ENCODE measurements at places on chromosomes 2 and 18.

- no peaks in the 10 kb centered on the region for H3K4me1 ChIP-seq
- no peak overlapping the region for H3K27ac ChIP-seq
- no peaks in the 10 kb centered on the region for H3K36me3 ChIP-seq
- H3K4me3 ChIP-seq = no peak overlapping the region
- no peaks in the 10 kb centered on the region for H3K27me3 ChIP-seq
Measured at GRCh38 chr2:234401426-234401825, 95.5 kb downstream of the ARL4C start.

DNA sequence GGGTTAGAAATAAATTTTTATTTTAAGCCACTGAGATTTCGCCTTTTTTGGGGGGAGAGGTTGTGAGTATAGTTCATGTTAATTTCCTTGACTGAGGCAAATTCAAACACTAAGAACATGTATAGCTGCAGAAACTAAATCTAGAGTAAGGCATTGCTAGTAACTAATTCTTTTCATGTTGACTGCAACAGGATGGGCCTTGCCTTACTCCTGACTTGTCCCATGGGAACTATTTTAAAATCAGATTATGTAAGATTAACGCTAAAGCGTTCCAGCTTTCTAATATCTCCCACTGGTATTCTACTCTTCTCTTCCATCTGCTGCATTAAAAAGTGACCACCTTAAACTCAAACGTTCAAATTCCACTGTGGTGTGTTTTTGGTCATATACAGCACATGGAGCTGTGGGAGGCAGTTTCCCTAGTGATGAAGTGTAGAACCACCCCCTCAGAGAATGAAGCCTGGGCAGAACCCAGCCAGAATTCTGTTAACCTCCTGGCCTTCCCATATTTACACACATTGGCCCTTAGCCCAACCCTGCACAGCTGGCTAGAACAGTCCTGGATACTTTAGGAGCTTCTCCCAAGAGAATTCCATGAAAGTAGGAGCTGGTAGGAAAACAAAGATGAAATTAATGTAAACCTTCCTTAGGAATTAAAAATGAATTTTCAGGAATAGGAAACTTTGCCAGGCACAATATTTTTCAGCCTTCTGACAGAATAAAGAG is 687.8 kb downstream of the SLC4A3 start:
- no peak overlapping the region for H3K4me3 ChIP-seq
- no peaks in the 10 kb centered on the region for H3K4me1 ChIP-seq
- no peak for DNase-seq
- no peaks in the 10 kb centered on the region for H3K27me3 ChIP-seq
- H3K36me3 ChIP-seq = no peaks in the 10 kb centered on the region

GRCh38 chr2:186716899-186717298 is 23.0 kb downstream of the FAM171B start:
- DNase-seq = no peak
- no peaks in the 10 kb centered on the region for H3K27me3 ChIP-seq
- no peaks in the 10 kb centered on the region for H3K4me1 ChIP-seq
- no peak overlapping the region for H3K4me3 ChIP-seq

DNA sequence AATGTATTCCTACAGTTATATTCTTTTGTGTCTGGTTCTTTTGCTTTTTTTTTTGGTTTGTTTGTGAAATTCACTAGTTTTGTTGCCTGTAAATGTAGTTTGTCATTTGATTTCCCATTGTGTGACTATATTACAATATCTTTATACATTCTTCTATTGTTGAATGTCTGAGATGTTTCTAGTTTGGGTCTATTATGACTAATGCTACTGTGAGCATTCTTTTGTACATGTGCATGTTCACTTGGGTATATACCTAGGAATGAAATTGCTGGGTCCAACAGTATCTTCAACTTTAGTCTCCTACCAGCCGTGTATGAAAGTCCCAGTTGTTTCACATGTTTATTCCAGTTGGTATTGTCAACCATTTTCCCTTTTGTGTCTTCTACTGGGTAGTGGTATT is 112.7 kb upstream of the RBMS1 start:
- H3K27ac ChIP-seq = no peak overlapping the region
- no peaks in the 10 kb centered on the region for H3K4me1 ChIP-seq
- H3K4me3 ChIP-seq = no peak overlapping the region

- peaks cover 42% of the 10 kb centered on the region for H3K36me3 ChIP-seq
- H3K4me1 ChIP-seq = peaks cover 74% of the 10 kb centered on the region
- H3K27ac ChIP-seq = no peak overlapping the region
- H3K4me3 ChIP-seq = no peak overlapping the region
- no peaks in the 10 kb centered on the region for H3K27me3 ChIP-seq
Measured at GRCh38 chr2:159716857-159717256, 4.6 kb downstream of the MARCHF7 start.

DNA sequence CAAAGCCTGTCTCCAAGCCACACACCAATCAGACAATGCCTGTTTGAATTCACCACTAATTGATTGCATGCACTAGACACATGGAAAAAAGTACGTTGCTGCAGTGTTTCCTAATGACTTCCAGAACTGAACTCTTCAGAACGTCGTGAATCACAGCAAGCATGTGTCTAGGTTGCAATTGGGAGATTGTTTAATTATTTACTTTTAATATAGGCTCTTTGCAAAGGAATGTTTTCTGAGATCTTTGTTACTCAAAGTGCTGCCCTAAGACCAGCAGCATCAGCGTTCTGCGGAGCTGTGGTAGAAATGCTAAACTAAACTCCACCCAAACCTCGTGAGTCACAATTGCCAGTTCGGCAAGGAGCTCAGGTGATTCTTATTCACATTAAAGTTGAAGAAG is 52.7 kb upstream of the CCDC68 start:
- H3K4me3 ChIP-seq = no peak overlapping the region
- no peaks in the 10 kb centered on the region for H3K4me1 ChIP-seq
- no peaks in the 10 kb centered on the region for H3K27me3 ChIP-seq
- no peak overlapping the region for H3K27ac ChIP-seq

- H3K27ac ChIP-seq = no peak overlapping the region
- H3K36me3 ChIP-seq = no peaks in the 10 kb centered on the region
- H3K27me3 ChIP-seq = no peaks in the 10 kb centered on the region
- no peaks in the 10 kb centered on the region for H3K4me1 ChIP-seq
- no peak overlapping the region for H3K4me3 ChIP-seq
Measured at GRCh38 chr2:187034434-187034833, 185.5 kb upstream of the ZSWIM2 start.

- H3K4me1 ChIP-seq = peaks cover 15% of the 10 kb centered on the region
- H3K4me3 ChIP-seq = peak overlapping the region; percentile 65
- DNase-seq = no peak
- peaks cover 24% of the 10 kb centered on the region for H3K36me3 ChIP-seq
- H3K27me3 ChIP-seq = no peaks in the 10 kb centered on the region
Measured at GRCh38 chr2:105338020-105338385, 663 bp downstream of the C2orf49 start.

DNA sequence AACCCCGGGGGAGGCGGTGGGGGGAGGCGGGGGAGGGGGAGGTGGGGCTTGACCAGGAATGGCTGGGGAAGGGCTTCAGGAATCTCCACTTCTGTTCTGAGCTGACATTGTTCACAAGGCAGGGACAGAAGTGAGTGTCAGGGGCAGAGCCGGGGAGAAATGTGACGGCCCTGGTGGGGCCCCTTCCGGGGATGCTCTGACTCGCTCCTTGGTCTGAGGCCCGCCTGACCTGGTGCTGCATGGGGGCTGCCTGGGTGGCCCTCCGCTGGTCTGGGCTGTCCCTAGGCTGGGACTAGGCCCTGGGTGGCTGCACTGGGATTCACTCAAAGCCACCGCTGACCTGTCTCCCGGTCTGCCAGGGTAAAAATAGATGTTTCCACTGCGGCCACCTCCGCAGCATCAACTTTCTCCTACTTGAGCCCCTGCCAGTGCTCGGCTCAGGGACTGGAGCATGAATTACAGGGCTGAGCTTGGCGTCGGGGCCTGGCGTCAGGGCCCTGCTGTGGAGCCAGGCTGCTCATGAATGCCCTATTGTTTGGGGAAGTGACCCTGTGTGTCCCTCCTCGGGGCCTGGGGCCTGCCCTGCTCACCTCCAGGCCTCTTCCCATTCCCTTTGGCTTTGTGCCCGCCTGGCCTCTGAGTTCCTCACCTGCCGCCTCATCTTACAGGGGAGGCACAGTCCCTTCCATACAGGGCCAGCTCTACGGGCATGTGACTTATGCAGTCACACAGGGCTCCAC is 247.5 kb downstream of the DYSF start:
- H3K36me3 ChIP-seq = no peaks in the 10 kb centered on the region
- H3K27ac ChIP-seq = peak overlapping the region; percentile 70
- H3K4me1 ChIP-seq = peaks cover 16% of the 10 kb centered on the region

- no peaks in the 10 kb centered on the region for H3K4me1 ChIP-seq
- H3K27me3 ChIP-seq = no peaks in the 10 kb centered on the region
- no peak overlapping the region for H3K4me3 ChIP-seq
- no peak overlapping the region for H3K27ac ChIP-seq
- no peak for DNase-seq
Measured at GRCh38 chr2:152284398-152284797, 50.6 kb upstream of the FMNL2 start.

- no peaks in the 10 kb centered on the region for H3K27me3 ChIP-seq
- H3K27ac ChIP-seq = no peak overlapping the region
- H3K36me3 ChIP-seq = no peaks in the 10 kb centered on the region
Measured at GRCh38 chr18:2027016-2027415, 544.3 kb downstream of the METTL4 start.

DNA sequence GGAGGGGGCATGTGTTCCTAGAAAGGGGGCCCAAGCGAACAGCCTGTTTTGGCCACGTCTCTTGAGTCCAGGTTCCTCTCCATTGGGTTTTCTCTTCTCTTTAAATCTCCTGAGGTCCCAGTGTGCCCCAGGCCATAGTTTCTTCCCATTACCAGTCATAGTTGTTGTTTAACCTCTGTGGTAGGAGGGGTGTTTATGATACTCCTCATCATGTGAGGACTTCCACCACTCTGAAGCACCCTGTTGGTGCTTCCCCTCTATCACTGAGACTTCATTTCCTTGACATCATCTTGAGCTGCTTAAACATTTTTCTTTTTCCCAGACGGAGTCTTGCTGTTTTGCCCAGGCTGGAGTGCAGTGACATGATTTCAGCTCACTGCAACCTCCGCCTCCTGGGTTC is 45.9 kb downstream of the WIPF1 start:
- no peaks in the 10 kb centered on the region for H3K27me3 ChIP-seq
- H3K4me1 ChIP-seq = no peaks in the 10 kb centered on the region
- no peak overlapping the region for H3K4me3 ChIP-seq
- H3K36me3 ChIP-seq = peaks cover 6% of the 10 kb centered on the region
- no peak for DNase-seq
